NCI-H774 (cell line): ENCODE measurements at places on chromosomes 2 and 18.

DNA sequence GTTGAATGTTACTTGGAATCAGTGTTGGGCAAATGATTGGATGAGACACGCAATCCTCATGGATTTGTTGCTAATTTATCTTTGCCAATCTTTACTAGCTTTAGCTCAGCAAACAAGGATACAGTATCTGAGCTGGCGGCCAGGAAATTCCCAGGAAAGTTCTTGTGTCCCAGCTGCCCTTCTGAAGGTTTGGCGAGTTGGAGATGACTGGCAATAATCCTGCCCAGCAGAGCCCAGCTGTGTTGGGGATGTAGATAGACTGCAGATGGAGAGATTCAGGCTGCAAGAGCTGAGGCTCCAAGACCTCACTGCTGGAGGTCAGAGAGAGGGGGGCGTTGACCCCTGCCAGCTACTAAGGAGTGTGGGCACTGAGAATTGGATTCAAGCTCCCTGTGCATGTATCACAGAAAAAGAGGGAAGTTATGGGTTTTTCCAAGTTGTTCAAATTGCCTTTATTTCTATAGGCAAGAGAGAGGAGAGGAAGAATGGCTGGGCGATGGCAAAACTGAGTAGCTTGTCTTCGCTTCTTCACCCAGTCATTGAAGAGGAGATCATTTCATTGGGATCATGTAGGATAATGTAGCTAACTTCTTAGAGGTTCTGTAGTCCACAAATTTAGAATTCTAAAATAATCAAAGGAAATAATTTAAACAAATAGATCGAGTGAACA lies 506.8 kb upstream of the LRATD1 start:
- DNase-seq: no peak

GRCh38 chr2:191682126-191682525 lies 4.2 kb downstream of the NABP1 start:
- no peak for DNase-seq

DNA sequence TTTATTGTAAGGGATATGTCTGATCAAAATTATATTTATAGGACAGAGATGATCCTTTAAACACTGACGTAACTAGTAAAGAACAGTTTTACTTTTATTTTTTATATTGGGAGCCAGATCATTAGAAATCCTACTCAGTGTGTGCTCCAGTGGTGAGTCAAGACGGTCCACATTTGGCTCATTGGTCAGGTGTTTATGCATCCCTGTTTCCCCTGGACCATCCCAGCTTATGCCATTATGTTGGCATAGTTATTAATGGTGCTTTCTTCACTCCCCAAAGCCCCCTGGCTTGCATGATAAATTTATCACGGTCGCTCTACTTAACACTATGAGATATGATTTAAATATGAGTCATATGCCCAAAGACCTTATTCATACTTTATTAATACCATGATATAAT lies 293.4 kb downstream of the XIRP2 start:
- DNase-seq: no peak

DNA sequence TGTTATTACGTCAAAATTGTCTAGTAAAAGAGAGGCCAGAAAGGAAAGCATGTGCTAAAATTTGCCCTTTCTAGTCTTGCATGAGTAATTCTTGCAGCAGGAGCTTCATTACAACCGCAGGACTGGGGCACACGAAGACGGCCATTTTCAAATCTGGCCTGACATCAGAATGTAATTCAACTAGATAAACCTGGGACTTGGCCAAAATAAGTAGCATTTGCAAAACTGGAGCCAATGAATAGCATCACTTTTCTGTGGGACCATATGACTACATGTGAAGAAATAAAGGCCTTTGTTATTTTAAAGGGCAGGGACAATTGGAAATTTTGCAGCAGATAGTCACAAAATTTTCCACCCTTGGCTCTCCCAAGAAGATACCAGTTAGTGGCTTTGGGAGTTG lies 3.0 kb upstream of the FZD7 start:
- no peak for DNase-seq

GRCh38 chr2:238703436-238703835 lies 144.4 kb upstream of the TWIST2 start:
- DNase-seq: no peak

GRCh38 chr2:145652571-145653545 lies 1132.9 kb upstream of the ZEB2 start:
- no peak for DNase-seq

- no peak for DNase-seq
Observed at GRCh38 chr18:61475931-61476330, 142.7 kb downstream of the CDH20 start.

- no peak for DNase-seq
Observed at GRCh38 chr2:63053889-63054602, 3.4 kb downstream of the OTX1 start.

DNA sequence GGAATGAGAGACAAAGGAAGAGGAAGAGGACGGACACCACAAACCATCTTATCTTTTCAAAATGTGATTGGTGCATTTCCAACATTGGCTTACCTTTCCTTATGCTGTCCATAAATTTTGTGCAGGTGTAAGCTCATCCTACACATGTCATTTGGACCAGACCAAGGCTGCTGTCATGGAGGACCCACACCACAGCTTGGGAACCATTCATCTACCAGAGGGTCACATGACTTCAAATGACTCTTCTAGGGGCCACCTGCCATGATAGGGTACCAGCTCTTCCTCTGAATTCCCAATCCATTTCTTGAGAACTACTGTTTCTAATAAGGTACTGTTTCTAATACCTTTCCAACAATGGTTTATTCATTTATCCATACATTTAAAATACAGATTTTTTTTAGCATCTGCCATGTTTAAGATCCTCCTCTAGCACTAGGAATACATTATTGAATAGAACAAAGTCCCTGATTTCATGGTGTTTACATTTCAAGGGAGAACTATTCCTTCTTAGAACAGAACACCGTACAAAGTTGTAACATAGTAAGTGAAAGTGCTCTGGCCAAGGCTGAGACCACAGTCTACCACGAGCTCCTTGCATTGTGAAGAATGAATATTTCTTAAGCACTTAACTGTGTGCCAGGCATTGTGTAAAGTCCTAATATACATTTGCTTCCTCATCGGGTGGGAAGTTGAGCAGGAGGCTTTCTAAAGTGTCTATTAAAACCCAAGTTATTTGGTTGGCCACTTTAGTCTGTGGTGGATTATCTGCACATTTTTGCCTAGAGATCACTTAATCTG lies 246.1 kb upstream of the FN1 start:
- DNase-seq: no peak

DNA sequence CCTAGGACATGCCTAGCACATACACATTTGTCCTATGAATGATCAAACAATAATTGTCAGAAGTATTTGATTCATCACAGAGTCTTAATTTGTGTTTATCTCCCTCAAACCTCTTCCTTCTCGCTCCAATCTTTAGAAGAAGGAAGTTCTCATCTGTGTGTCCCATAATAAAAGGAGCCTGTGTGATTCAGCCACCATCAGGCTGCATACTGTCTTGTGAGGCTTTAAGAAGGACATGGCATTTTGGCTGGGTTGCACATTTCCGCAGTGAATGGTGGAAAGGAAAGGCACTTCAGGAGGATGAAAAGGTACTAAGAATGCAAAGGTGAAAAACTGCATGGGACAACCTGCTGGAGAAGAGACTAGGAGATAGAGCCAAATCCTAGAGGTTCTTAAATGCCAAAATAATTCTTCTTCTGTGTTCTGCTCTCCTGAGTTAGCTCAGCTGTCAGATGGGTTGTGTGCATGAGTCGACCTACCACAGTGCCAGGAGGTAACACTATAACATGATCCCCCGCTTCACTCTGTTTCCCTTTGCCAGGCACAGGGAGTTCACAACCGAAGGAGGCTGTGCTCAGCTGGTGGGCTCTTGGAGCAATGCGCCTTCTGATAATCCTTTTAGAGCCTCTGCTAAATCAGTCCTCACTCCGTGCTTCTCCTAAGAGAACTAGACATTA lies 120.1 kb downstream of the IRS1 start:
- DNase-seq: no peak

GRCh38 chr2:47631792-47632398 lies 151.1 kb upstream of the MSH6 start:
- no peak for DNase-seq

DNA sequence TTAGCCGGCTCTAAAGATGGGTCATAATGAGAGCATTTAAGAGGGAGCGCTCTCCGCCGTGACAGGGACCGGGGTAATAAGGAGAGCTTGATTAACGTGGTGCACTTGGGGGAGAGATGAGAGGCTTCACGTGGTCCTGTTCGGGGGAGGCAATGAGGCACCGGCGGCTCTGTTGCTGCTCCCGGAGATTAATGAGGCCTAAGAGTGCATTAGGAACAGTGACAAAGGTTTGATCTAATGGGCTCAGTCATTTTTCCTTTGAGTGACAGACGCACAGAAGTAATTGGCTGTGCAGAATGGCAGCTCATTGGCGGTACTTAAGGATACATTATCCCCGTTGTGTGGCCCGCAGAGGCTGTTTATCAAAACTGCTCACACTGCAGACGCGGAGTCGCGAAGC lies 250.7 kb downstream of the GBX2 start:
- DNase-seq: no peak

DNA sequence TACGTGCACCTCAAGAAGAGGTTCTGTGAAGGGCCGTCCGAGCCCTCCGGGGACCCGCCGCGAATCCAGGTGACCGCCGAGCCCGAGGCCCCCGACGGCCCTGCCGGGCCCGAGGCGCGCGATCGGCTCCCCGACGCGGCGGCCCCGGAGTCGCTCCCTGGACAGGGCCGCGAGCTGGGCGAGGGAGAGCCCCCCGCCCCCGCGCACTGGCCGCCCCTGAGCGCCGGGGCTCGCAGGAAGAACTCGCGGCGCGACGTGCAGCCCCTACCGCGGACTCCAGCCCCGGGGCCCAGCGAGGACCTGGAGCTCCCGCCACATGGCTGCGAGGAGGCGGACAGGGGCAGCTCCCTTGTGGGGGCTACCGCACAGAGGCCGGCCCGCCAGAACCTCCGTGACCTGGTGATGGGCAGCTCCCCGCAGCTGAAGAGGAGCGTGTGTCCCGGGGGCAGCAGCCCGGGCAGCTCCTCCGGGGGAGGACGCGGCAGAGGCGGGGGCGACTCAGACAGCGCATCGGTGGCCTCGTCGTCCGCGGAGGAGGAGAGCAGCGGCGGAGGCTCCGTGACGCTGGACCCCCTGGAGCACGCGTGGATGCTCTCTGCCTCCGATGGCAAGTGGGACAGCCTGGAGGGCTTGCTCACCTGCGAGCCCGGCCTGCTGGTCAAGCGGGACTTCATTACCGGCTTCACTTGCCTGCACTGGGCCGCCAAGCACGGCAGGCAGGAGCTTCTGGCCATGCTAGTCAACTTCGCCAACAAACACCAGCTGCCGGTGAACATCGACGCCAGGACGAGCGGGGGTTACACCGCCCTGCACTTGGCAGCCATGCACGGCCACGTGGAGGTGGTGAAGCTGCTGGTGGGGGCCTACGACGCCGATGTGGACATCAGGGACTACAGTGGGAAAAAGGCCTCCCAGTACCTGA lies 812 bp downstream of the SOWAHC start:
- DNase-seq: peak; percentile 22

- DNase-seq: peak; percentile 45
Observed at GRCh38 chr2:208556983-208557484, 150.4 kb downstream of the PTH2R start.

- DNase-seq: no peak
Observed at GRCh38 chr2:54995553-54995952, 54.7 kb downstream of the RTN4 start.

DNA sequence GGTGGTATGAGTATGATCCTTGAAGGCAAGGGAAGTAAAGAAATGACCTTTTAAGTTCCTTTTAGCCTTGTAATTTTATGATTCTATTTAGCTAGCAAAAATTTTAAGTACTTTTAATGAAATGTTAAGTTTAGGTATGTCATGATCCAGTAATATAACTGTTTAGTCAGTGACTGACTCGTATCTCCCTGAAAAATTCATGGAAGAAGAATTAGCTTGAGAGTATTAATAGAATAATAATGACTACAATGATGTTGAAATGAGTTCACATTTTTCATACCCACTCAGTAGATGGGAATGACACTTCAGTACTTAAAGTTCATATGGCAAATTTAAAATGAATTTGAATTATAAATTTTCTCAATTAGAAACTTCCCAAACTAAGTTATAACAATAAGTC lies 14.6 kb downstream of the RAB3GAP1 start:
- no peak for DNase-seq

GRCh38 chr2:58120626-58121229 lies 74.1 kb downstream of the VRK2 start:
- no peak for DNase-seq

GRCh38 chr18:57353940-57354461 lies 1.6 kb downstream of the ST8SIA3 start:
- DNase-seq: peak; percentile 31

DNA sequence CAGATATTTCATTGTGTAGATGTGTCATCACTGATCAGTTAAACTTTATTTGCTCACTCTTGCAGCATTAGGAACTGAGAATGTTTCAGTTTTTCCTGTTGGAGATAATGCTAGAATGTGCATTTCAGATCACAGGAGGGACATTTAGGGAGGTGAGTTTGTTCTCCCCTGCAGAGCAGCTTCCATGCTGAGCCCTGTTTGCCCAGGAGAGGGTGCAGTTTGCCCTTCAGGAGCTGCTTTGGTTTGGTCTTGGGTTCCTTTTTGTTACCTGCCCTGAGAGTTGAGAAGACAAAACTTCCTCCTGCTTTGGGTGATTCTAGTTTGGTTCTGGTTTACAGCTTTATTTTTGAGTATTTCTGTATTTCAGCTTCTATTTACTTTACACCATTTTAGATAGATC lies 49.9 kb downstream of the DGKD start:
- DNase-seq: peak; percentile 26

DNA sequence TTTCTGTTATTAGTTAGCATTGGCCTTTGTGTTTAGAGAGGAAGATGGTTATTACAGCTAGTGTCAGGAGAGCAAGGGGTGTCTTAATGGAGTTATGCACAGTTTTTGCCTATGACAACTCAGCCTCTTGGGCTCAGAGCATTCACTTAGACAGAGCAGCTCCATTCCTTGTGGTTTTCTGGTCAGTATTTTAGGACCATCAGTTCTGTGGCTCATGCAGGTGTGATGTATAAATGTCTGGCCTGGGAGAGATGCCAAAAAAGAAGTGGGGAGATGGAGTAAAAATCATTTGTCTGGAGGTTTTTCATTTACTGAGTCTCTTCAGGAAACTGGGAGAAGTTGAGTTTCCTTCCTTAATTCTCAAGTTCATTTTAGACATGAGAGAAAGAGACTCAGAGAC lies 79.7 kb downstream of the PRKCE start:
- DNase-seq: no peak

DNA sequence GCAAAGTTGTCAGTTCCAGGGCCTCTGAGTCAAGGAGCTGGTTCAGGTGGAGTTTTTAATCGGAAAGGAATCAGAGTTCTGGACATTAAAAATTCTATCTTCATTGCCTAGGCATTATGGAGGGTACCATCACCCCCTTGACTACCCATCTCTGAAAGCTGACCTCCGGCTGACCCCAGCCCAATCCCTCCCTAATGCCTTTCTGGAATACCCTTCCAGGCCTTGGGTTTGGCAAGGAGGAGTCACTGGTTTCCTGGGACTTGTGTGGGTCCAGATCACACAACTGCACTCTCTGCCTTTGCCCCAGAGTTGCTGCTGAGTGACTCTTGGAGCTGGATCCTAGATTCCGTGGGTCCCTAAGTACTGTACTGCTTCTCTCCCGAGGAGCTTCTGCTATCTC lies 1.0 kb upstream of the OSR1 start:
- no peak for DNase-seq

GRCh38 chr2:232482301-232483238 lies 5.1 kb downstream of the ECEL1 start:
- DNase-seq: no peak
